Left cardiac atrium (tissue), 4 donors: ENCODE measurements at places on chromosomes 5 and 9.

DNA sequence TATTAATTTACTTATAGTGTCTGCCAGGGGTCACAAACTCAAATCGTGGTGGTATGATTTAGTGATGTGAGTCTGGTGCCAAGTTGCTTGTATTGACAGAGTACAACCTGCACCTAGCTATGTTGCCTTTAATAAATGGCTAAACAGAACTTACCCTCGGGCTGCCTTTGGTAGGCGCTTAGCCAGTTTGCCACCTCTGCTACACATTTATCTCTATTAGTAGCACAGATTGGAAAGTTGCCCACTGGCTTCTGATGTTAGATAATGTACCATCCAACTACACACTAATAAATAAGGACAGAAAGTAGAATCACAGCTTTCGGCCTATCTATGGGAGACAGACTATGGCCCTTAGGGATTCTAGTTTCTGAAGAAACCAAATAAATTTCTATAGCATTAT, 368.4 kb downstream of the MAN2A1 start:
- no peak for DNase-seq

- peak; percentile 30 for DNase-seq
Measured at GRCh38 chr9:120348951-120349429, 231.0 kb downstream of the CDK5RAP2 start.

DNA sequence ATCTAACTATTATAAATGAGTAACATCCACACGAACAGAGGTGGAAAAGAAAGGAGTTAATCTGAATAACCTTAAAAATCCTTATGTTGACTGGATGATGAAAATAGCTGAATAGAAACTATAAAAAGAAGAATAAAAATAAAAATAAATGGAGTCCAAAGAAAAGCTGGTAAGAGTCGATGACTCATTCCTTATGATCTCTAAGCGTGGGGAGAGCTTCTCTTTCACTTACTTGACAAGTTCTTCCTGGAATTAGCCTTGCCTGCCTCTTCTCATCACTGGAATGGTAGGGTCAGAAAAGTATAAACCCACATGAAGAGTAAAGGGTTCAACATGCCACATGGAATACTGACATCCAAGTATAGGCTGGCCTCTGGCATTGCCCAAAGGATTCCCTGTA, 477.0 kb upstream of the RGMB start:
- DNase-seq = no peak

DNA sequence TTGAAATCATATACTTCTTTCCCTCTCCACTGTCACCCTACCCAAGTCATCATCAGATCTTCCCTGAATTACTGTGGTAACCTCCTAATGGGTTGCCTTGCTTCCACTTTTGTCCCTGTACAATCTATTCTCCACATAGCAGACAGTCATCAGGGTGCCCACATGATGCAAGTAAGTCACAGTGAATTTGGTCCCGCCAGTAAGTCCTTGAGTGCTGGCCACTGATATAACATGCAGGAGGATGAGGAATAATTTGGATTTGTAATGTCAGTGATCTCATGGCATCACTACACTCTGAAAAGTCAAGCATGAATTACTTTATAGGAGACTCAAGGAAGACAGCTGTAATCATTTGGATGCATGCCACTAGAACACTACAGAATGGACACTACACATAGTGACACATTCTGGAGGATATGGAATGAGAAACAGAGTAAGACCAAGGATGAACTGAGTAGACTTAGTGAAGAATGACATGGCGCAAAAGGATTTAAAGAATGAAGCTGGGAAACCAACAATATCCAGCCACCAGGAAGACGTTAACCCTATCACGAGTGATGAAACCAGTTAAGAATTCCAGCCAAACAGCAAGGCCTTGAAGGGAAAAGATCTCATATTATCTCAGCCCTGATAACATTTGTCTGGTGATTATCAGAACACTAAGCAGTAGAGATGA, 28.6 kb downstream of the MARCHF3 start:
- DNase-seq = no peak
